Central memory CD8-positive, alpha-beta T cell (primary cell): ENCODE measurements at places on chromosomes 3 and 15.
A peak's percentile ranks its signal among the peaks of the same experiment; 100 is the strongest.

DNA sequence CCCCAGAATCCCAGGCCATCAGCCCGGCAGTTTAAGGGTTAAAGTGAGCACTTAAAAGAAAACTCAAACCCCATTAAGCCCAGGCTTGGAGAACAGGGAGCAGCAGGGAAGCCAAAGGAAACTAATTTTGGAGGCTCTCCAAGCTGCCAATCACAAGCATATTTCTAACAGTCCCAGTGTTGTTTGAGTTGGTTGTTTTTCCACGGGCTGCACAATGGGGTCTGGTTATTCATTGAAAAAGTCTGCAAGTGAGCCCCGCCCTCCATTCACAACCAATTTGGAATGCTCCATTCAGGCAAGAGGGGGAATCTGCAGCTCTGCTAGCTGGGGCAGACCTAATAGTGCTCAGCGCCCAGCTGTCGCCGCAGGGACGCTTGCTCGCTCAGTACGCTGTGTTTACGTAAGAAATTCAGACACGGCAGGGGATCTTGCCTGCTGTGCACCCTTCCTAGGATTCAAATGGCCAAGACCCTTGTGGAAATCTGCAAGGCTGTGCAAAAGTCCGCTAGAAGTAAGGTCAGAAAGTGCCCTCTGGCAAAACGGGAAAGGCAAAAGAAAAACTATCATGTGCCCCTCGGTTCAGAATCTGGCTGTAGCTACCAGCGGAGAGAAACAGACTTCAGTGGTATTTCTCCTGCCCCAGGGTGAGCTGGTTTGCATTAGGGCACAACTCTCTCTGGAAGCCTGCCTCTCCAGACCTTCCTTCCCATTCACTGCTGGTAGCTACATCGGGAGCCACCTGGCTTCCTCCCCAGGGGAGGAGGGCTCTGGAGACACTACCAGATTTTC, 11.0 kb downstream of the ETV5 start:
- DNase-seq, result no peak

DNA sequence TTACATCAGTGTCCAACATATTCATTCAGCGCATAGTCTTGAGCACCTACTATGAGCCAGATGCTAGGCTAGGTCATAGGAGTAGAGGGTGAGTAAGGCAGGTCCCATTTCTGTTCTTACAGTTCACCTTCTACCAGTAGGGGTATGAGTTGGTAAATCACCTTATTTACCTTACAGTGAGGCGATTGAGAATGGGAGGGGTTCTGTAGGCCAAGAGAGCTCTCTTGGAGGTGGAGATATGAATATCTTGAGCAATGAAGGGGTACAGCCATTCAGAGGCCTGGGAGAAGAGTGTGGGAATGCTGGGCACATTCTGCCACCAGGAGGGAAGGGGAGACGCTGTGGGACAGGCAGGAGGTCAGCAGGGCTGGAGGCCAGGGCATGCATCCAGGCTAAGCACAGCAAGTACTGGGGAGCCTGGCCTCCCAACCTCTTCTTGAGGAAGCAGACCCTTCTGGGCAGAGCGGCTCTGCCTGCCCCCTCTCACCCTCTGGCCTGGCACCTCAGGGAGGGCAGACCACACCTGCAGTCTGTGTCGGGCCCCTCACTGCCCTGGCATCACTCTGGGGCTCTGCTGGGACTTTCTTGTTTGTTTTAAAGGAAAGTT, 123.4 kb downstream of the EEFSEC start:
- DNase-seq, result no peak

GRCh38 chr15:65841121-65841930, 28.0 kb upstream of the RAB11A start:
- DNase-seq, result no peak

DNA sequence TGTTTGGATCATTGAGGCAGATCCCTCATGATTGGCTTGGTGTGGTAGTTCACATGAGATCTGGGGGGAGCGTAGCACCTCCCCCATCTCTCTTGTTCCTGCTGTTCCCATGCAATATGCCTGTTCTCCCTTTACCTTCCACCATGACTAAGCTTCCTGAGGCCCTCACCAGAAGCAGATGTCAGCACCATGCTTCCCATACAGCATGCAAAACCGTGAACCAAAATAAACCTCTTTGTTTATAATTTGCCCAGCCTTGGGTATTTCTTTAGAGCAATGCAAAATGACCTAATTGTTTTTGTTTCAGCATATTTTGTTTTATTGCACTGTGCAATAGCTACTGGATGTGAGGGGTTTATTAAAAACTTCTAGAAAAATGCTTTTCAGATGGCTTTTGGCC, 56.6 kb upstream of the CHST2 start:
- DNase-seq, result no peak

DNA sequence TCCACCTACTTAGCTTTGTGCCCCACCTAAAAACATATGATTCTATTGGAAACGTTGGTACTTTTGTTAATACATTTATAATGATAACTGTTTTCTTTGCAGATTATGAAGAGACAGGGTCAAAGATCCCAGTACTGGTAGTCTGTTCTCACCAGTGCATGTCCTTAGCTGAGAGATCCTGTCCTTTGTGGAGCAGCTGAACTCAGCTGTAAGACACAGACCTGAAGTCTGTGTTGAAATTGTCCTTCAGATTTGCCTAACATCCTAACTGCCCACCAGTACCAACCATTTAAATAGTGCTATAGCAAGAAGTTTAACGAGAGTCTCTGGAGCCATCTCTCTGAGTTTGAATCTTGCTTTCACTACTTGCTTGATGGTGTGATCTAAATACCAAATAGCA, 398.7 kb downstream of the FEZF2 start:
- no peak for DNase-seq

DNA sequence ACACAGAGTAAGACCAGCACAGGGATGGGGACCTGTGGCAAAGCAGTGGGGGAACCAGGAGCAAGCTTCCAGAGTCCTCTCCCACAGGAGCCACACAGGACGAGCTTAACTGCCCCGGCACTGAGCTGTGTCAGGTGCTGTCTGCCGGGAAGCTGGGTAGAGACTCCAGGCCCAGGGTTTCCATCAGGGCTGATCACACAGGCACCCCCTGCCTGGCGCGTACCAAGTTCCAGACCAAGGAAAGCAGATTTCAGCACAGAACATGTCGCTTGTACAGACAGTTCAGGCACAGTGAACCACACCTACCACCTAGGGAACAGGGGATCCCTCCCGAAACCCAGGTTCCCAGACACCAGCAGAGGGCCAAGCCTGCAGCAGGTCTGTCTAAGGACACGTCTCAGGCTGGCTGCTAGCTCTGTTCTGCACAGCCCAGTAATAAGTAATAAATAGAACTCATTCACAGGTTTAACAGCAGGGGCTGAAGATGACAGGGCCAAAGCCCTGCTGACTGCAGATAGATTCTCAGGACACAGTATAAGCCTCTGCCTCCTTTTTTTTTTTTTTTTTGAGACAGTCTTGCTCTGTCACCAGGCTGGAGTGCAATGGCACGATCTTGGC, 30.2 kb upstream of the OCA2 start:
- no peak for DNase-seq

GRCh38 chr3:195255176-195255500, 15.8 kb downstream of the XXYLT1 start:
- DNase-seq, result no peak

DNA sequence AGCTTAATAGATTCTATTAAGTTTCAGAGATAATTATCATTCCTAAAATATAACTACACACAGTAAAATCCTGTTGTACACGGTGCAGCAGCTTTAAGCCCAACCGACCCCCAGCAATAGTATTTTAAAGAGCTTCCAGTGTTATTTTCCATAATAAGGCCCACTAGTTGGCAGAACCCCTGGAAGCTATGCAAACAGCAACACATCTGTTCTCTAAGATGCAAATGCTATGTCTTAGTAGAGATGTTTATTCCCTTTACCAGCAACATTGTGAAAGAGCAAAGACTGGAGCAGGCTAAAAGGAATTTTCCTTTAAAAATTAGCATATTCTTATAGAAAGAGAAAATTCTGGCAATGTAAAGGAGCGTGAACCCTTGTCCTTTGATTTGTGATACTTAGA, 819.7 kb upstream of the ALCAM start:
- DNase-seq, result no peak

GRCh38 chr3:13657660-13658435, 108.9 kb downstream of the FBLN2 start:
- DNase-seq, result peak; percentile 33

GRCh38 chr3:15486979-15487378, 34.5 kb downstream of the COLQ start:
- DNase-seq, result no peak

DNA sequence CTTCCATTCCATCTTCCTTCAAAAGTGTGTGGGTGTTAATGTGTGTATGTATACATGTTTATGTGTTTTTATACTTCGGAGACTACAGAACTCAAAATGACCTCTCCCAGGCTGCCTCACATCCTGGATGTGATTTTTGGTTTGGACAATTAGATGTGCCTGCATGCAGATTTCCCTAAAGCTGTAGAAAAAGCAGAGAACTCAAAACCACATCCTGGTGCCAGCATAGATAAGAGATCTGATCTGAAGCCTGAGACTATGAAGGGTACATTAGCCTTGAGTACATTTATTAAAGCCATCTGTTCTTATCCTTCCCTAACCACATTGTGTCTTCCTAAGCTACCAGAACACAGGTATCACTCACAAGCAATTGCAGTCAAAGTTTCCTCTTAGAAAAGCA, 319.4 kb upstream of the RASGRP1 start:
- DNase-seq, result no peak

DNA sequence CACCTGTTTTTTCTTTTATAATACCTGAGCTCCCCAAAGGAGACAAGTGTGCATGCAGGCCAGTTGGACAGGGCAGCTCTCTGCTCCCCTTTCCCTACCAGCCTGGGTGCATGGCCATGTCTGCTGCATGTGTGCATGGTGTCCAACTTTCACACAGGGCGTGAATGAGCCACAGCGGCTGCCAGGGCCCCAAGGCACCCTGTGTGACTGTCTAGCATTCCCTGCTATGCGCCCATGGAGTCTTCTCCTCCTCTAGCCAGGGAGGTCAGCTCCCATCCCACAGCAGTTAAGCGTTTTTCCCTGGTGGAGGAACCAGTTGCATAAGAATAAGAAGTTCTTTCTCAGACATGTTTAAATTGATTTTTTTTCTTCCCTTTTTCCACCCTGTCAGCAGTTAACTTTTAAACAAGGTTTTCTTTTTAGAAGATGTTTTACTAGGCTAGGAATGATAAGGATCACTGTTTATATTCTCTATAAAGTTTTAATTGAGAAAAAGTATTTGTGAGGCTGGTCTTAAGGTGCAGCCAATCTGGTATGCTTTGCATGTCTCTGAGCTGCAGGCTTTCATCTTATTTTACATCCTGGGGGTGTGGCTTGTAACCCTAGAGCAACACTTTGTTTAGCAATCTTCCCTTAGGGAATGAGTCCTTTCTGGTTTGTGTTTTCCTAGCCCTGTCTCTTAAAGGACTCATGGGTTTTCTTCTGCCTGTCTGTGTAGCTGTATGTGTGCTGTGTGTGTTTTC, 20.5 kb upstream of the OR5H1 start:
- DNase-seq, result no peak

DNA sequence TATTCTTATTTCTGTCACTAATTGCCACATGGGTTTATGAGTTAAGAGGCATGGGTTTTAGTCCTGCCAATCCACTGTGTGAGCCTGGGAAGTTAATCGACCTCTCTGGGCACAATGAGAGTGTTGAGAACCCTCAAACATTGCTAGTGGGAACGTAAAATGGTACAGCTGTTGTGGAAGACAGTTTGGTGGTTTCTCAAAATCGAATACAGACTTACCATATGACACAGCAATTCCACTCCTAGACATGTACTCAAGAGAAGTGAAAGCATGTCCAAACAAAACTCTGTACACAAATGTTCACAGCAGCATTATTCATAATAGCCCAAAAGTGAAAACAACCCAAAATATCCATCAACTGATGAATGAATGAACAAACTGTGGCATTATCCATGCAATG, 5.7 kb upstream of the GNB5 start:
- DNase-seq, result no peak

DNA sequence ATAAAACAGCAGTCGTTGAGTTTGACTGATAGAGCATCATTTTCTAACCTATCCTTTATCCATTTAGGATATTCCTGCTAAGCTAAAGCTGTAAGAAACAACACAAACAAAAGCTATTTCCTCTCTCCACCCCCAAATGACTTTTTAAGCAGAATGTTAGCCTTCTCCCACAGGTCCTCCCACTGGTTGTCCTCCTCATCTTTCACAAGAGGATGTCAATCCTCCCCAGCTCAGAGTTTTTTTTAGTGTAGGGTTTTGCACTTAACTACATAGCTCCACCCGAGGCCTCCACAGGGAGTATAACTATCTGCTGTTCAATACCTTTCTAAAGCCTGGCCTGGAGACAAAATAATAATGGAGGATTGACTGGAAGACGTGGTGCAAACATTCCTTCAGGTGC, 7.8 kb downstream of the SETMAR start:
- no peak for DNase-seq

- no peak for DNase-seq
Observed at GRCh38 chr3:9914559-9915253, 2.2 kb upstream of the IL17RC start.

DNA sequence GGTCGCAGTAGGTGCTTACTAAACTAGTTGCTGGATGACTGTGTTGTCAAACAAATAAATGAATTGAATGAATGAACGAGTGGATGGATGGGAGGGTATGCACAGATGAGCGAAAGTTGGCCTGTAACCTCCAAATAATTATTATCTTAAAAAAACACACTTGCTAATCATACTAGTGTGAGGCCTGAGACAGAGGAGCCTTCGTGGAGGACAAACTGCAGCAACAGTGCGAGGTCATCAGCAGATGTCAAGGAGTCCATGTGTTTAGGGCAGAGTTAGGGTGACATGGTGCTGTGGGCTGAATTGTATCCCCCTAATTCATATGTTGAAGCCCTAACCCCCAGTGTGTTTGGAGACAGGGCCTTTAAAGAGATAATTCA, 24.4 kb downstream of the CORO2B start:
- no peak for DNase-seq

- no peak for DNase-seq
Observed at GRCh38 chr3:54307566-54308180, 185.3 kb downstream of the CACNA2D3 start.

GRCh38 chr3:12503126-12503957, 19.1 kb downstream of the TSEN2 start:
- DNase-seq, result no peak

GRCh38 chr3:193407112-193407511, 28.6 kb upstream of the ATP13A5 start:
- no peak for DNase-seq

DNA sequence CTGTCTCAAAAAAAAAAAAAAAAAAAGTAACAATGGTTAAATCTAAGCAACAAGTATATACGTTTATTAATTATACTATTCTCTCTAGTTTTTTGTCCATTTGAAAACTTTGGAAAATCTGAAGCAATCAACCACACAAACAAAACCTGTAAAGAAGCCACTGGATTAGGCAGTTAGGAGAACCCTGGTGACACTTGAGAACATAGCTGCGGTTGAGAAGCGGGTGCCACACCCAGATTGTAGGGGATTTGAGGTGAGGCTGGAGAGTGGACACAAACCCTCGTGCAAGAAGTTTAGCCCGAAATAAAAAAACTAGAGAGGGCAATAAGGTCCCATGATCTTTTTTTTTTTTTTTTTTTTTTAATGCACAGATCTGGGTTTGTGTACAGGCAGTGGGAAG, 25.9 kb upstream of the ZBTB38 start:
- no peak for DNase-seq
